Activated naive CD4-positive, alpha-beta T cell treated with anti-CD3 and anti-CD28 coated beads, Interleukin-2, amount 50 U/mL, for 72 hours (primary cell): ENCODE measurements at places on chromosomes 2 and 18. TPM values are rescaled to one million over a fixed set of nuclear protein-coding genes. Genes with fewer than 3 reads are reported as not detected.

The MEP1B gene
- 0.35 TPM for total RNA-seq

The POTEC gene
- total RNA-seq, result not detected

The ERMN gene
- 1.6 TPM for total RNA-seq

The RAB27B gene
- 0.14 TPM for total RNA-seq

The IL36B gene
- total RNA-seq, result not detected

The RELCH gene
- total RNA-seq, result 26.6 TPM

The LBX2 gene
- 0.39 TPM for total RNA-seq

The LHCGR gene
- total RNA-seq, result not detected

The BZW1 gene
- 527 TPM for total RNA-seq

The CD207 gene
- total RNA-seq, result not detected

The CFAP210 gene
- not detected for total RNA-seq

The BMP10 gene
- total RNA-seq, result not detected

The GCKR gene
- total RNA-seq, result not detected

The ECEL1 gene
- total RNA-seq, result not detected

The BCL11A gene
- 0.25 TPM for total RNA-seq

The CPLX4 gene
- not detected for total RNA-seq

The CXCR1 gene
- not detected for total RNA-seq

The LDAH gene
- 15.9 TPM for total RNA-seq

The SCN9A gene
- not detected for total RNA-seq

The REG3G gene
- not detected for total RNA-seq

The IL36G gene
- total RNA-seq, result not detected

The LRRTM1 gene
- total RNA-seq, result not detected

The GATA6 gene
- not detected for total RNA-seq

The ALPG gene
- not detected for total RNA-seq

The RPL37A gene
- 3,400 TPM for total RNA-seq

The ALPI gene
- not detected for total RNA-seq

The CD8B2 gene
- total RNA-seq, result 0.76 TPM

The ZDBF2 gene
- 5.6 TPM for total RNA-seq

The ZNF514 gene
- total RNA-seq, result 11.0 TPM

The NT5DC4 gene
- total RNA-seq, result not detected

The TRAK2 gene
- 11.2 TPM for total RNA-seq

The SLC8A1 gene
- 0.64 TPM for total RNA-seq

The KANSL3 gene
- total RNA-seq, result 51.4 TPM

The ZBTB7C gene
- not detected for total RNA-seq
